GM23338 (cell line): ENCODE measurements at places on chromosomes 16 and 17.

- no peak for DNase-seq
These were observed 80.2 kb downstream of the WWOX start for GRCh38 chr16:78179666-78180065.

GRCh38 chr16:87222335-87222734, 94.9 kb downstream of the C16orf95 start:
- no peak for DNase-seq

GRCh38 chr16:28082624-28083023, 19.1 kb upstream of the GSG1L start:
- no peak for DNase-seq

- no peak for DNase-seq
These were observed 51.5 kb downstream of the GPRC5B start for GRCh38 chr16:19833176-19833575.

DNA sequence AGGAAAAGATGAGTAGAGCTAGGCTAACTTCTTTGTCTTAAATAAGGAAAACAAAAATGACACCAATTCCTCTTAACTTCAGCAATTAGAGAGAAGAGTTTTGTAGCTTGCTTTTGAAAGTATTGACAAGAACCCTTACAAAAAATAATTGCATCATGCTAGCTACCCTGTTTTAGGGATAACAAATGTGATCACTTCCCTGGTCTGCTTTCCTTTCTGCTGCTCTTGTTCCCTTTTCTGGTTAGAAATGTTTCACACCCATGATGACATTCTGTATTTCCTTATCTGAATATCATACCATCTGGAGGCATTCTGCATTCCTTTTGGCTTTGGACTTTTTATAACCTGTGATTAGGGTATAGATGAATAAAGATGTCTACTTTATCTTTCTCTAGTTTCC, 9.9 kb upstream of the SMIM36 start:
- DNase-seq, result no peak

DNA sequence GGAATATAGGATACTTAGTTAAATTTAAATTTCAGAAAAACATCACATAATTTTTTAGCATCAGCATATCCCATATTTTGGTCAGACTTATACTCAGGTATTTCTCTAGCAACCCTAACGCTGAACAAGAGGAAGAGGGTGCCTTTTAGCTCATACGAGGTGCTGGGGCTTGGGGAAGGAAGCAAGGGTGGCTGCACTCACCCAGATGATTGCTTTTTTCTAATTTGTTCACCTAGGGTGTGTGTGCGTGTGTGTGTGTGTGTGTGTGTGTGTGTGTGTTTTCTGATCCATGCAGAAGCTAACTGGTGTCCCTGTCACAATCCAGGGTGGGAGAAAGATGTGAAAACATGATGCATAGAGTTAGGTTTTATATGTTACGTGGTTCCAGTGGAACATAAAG, 81.2 kb downstream of the WNT3 start:
- DNase-seq, result no peak
